Stimulated activated naive CD8-positive, alpha-beta T cell treated with anti-CD3 and anti-CD28 coated beads, Interleukin-15, amount 100 ng/mL, for 72 hours (primary cell): ENCODE measurements at places on chromosomes 13 and 19.

GRCh38 chr13:79679334-79679733 lies 198.4 kb downstream of the NDFIP2 start:
- peak; percentile 21 for DNase-seq

- no peak for DNase-seq
Measured at GRCh38 chr19:3340340-3340739, 26.0 kb upstream of the NFIC start.

DNA sequence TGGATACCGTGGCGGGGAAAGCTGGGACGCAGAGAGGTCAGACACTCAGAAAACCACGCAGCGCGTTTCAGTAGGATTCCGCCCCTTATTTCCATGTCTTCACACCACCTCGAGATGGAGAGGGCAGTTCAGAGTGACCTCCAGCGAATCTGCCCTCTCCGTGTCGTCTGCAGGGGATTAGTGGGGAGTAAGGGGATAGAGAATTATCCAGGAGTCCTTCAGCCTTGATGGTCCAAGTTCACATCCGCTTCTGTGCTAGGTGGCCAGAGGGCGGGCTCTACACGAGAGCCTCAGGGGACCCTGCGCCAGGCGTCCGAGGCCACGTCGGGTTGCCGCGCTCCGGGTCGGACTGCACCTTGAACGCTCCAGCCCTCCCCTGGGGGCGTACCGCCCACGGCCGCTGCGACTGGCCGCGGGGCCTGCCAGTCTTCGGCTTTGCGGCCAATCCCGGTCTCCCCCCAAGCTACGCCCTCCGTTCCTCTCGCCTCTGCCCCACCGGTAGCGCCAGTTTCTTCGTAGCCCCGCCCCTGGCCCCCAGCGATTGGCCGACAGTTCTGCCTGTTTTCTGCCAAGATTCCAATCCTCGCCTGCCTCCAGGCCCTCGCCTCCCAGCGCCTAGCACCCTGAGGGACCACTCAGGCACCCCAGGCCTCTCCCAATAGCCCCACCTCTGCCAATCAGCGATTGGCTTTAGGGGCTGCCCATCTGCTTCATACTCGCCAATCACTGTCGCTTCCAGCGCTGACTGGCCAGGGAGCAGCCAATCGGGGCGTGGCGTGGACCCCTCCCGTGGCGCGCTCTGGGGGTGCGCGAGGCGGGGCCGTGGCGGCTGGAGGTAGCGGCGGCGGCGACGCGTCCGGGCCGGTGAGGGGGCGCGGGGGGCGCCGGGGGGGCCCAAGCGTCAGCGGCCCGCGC lies at the start of gene SLC25A42:
SLC25A42 (plus strand) TSS at position 812 of the 915 bp plus-strand sequence. CDS start 32,131 bp downstream, outside the sequence.
- DNase-seq = peak; percentile 99

DNA sequence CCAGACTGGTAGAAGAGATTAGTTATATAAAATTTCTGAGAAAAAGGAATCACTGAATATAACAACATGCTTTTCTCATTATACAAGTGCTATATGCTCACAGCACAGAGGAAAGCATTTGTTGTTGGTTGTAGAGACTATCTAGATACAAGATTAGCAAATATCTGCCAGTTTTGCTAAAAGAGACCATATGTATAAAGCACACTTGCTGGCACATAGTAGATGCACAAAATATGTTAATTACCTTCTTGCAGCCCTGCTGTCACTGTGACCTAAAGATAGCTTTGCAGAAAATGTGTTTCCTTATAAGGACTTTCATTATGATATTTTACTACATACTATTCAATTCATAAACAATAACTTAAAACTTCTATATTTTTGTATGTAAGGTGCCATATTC lies 755.1 kb downstream of the PCDH9 start:
- DNase-seq = no peak

DNA sequence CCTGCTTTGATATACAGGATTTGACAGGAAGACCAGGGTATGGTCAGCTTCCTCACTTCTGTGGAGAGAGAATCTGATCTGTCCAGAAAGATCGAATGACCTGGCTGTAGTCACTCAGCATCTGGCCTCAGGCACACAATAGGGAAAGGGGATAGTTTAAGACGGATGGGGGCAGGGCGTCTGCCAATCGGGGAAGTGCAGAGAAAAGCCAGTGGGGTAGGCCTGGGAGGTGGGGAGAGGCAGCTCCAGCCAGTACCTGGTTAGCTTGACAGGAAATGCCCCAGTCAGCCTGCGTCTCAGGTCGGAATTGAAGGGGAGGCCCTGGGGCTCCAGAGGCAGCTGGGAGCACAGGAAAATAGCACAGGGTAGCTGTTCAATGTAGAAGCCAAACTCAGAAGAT lies 12.4 kb downstream of the ZNF444 start:
- DNase-seq = no peak

DNA sequence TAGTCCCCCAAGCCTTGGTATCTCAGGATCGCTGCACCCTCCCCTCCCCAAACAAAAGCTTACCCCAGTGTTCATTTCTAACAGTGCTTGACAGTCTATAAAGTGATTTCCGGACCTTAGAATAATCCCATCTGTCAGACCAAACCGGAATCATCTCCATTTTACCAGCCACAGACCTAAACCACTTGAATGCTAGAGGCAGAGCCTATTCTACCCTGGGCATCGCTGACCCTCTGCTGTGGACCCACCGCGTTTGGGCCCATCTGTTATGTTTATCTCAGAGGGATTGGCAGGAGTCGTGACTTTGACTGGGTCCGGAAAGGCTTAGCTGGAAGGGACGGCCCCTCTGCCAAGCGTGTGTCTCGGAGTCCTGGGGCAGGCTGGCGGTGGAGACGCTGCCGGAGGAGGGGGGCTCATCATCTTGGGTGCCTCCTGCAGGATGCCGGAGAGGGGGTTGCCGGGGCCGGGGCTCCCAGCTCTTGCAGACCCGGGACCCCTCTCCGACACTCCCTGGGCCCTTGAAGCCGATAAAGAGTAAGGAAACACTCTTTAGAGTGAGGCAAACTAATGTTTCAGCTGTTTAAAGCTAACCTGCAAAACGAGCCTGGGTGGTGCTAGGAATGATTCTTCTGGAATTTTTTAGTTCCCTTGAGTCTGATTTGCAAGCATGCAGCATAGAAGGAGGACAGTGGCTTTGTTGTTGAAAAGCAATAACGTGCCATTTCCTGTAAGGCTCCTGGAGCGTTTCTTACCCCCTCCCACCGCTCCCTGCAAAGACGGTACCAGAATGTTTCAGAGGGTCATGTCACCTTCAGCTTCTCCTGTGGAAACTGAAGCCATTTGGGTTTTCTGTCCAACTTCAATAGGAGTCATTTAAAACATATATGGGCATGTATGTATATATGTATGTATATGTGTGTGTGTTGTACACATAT lies 1.3 kb downstream of the SLC25A42 start:
- peak; percentile 16 for DNase-seq

DNA sequence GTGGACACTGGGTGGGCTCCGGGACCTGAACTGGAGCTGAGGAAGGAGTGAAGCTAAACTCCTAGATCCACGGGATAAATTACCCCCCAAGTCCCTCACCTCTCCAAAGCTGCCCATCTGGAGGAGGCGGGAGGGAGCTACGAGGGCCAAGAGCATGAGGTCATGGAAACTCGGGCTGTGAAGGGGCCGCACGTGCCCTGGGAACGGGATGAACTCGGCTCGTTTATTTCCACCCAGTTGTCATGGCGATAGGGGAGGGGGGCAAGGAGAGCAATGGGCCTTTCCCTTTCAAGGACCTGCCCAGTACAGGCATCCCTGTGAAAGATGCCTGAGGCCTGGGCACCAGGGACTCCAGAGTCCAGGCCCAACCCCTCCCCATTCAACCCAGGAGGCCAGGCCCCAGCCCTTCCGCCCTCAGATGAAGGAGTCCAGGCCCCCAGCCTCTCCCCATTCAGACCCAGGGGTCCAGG lies 3.8 kb downstream of the PPP1R12C start:
- no peak for DNase-seq

- DNase-seq = no peak
Measured at GRCh38 chr13:50707628-50708027, 135.9 kb downstream of the DLEU7 start.
